Suppressor macrophage (primary cell): ENCODE measurements at places on chromosomes 4 and X.

GRCh38 chr4:85399270-85399669 is 75.7 kb upstream of the ARHGAP24 start:
- DNase-seq, result no peak

- DNase-seq, result no peak
Measured at GRCh38 chr4:53500546-53500945, 90.7 kb downstream of the LNX1 start.

DNA sequence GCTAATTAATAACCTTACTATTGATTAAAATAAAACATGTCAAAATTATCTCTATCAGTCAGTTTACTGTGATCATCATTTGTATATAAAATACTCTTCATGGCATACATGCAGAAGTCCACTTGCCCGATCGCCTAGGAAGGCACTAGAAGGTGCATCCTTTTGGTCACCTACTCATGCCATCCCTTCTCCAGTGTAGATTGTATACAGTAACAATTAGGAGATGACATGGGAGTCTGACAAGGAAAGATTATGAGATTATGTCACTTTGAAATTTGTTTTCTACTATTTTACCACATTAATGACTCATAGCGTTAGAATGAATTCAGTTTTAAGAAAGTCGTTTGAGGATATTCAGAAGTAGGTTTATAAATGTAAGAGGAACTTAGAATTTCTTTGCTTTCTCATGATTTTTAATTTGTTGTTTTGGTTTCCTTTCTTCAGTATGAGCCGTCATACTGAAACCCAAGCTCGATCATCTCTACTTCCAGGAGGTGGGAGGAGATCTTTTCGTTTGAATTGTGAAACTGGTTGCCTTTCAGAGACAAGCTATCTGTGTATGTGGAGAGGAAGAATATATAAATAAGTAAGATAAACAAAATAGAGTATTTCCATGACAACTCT is 51.1 kb upstream of the UNC5C start:
- DNase-seq, result peak; percentile 55

DNA sequence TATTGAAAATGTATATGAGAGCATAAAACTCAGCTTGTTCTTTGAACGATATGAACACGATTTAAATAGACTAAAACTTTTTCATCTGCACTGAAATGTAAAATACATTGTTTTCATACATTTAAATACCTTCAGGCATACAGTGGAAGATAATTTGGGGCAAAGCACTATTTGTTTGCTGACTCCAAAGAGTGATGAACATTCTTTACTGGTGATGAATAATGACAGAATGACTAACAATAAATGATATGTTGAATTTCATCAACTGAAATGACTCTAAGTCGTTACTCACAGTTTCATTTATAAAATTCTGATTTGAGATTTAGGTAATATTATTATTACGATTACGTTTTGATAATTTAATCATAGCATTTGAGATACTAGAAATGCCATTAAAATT is 1160.1 kb downstream of the NLGN4X start:
- DNase-seq, result no peak

DNA sequence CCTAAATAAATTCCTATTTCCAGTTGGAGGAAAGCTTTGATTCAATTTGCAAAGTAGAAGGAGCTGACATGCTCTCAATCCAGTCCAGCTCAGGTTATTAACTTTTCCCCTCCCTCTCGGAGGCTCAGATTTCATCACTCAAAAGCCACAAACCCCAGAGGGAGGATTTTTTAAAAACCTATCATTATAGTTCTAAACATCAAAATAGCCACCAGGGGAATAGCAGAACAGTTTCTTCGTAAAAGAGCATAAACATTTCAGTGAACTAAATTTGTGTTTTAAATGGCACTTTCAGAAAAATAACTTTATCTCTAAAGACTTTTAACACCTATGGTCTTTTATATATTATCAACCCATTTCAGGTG is 8.8 kb downstream of the GPRIN3 start:
- DNase-seq, result no peak

DNA sequence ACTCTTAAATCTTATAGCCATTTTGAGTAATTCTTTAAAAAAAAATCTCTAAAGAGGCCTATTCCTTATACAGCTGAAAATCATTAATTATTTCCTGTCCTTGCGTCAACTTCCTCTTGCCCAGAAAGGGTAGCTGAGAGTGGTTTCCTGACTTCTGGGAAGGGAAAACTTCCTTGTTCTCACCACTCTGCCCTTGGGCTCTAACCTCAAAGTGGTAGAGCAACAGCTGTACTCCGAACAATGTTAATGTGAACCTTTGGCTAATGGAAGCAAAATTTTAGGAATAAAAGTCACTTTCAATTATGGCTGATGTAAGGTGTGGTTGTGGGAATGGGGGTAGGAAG is 15.3 kb downstream of the KLHL2 start:
- DNase-seq, result peak; percentile 75
